ENCODE measurements at places on chromosomes 16 and 17.

DNA sequence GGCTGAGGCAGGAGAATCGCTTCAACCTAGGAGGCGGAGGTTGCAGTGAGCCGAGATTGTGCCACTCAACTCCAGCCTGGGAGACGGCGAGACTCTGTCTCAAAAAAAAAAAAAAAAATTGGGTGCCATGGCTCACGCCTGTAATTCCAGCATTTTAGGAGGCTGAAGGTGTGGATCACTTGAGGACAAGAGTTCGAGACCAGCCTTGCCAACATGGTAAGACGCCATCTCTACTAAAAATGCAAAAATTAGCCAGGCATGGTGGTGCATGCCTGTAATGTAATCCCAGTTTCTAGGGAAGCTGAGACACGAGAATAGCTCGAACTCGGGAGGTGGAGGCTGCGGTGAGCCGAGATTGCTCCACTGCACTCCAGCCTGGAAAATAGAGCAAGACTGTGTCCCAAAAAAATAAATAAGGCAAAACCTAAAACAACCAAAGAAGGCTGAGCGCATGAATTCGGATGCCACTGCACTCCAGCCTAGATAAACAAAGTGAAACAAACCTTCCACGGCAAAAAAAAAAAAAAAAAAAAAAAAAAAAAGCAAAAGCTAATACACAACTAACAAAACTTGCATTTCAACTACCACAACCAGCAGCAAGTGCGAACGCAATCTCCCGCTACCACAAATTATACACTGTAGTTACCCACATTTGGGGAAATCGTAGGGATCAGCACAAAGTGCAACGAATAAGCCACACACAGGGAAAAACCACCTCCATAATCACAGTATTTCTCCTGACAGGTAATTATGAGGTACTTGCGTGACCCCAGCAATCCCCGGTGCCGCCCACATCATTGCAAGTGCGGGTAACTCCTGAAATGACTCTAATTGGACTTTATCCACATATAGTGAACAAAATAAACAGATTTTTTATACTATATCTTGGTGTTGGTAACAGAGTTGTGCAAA lies 25.6 kb downstream of the TEX14 start:
- DNase-seq, result no peak

DNA sequence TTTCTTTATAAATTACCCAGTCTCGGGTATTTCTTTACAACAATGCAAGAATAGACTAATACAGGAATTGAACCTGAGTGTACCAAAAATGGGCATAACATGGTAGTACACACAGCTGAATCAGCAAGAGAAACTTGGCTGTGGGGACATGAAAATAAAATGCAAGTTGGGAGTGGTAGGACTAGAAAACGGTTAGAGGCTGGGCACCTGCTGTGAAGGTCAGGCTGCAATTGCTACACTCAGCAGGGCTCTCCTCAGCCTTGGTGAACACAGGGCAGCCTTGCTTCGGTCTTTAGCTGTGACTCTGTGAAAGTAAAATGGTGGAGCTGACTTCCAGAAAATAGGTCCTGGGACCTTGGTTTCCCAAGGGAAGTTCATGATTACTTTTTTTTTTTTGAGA lies 45.6 kb downstream of the CNGB1 start:
- DNase-seq, result no peak

DNA sequence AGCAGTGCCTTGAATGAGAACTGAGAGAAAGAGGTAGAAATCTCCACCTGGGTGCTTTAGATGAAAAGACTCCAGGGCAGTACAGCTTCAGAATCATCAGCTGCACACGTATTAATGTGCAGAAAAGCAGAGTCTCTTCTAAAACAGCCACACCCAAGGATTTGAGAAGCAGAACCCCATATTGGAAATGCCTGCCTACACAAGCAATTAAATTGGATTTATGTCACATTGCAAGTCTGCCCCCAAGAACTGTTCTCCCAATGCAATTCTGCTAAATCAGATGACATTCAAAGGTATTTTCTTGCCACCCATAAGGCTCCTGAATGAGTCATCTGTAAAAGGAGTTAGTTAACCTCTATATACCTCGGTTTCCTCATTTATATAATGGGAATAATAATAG lies 326.0 kb upstream of the C16orf82 start:
- DNase-seq, result no peak

GRCh38 chr16:49745311-49745747 lies 110.6 kb downstream of the ZNF423 start:
- no peak for DNase-seq

GRCh38 chr17:74972107-74972972 lies at the start of gene HID1:
HID1 (minus strand) TSS chr17:74972759; CDS start chr17:74972656, 103 bp downstream.
- DNase-seq, result peak; percentile 71

DNA sequence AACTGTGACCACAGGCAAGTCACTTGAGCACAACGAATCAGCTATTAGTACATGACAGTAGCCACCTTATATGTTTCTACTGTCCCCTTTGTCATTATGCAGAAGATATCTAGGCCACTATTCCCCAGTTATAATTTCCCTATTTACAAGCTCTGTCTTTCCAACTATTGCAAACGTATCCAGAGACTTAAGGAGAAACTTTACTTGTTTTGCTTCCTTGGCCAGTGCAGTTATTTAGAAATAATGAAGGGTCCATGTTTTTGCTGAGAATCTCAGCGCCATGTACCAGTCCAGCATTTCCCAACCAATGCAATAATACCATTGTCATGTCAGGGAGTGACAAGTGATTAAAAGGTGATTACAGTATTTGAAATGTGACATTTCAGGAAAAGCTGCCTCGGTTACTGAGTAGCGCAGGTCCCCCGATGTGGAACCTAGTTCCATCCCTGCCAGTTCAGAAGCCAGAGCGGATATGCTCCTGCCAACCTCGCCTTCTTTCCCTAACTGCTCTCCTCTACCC lies 743 bp downstream of the ZNF624 start:
- DNase-seq, result no peak

- no peak for DNase-seq
Observed at GRCh38 chr16:7343243-7343642, 10.6 kb downstream of the RBFOX1 start.

- no peak for DNase-seq
Observed at GRCh38 chr17:5877948-5878347, 192.2 kb upstream of the WSCD1 start.

- no peak for DNase-seq
Observed at GRCh38 chr17:14738652-14738988, 437.7 kb downstream of the HS3ST3B1 start.

- no peak for DNase-seq
Observed at GRCh38 chr16:56980792-56981724, 8.3 kb upstream of the NLRC5 start.

GRCh38 chr16:81846105-81846504 lies 67.0 kb downstream of the PLCG2 start:
- no peak for DNase-seq

GRCh38 chr17:10316801-10317542 lies 55.8 kb downstream of the MYH13 start:
- DNase-seq, result no peak

DNA sequence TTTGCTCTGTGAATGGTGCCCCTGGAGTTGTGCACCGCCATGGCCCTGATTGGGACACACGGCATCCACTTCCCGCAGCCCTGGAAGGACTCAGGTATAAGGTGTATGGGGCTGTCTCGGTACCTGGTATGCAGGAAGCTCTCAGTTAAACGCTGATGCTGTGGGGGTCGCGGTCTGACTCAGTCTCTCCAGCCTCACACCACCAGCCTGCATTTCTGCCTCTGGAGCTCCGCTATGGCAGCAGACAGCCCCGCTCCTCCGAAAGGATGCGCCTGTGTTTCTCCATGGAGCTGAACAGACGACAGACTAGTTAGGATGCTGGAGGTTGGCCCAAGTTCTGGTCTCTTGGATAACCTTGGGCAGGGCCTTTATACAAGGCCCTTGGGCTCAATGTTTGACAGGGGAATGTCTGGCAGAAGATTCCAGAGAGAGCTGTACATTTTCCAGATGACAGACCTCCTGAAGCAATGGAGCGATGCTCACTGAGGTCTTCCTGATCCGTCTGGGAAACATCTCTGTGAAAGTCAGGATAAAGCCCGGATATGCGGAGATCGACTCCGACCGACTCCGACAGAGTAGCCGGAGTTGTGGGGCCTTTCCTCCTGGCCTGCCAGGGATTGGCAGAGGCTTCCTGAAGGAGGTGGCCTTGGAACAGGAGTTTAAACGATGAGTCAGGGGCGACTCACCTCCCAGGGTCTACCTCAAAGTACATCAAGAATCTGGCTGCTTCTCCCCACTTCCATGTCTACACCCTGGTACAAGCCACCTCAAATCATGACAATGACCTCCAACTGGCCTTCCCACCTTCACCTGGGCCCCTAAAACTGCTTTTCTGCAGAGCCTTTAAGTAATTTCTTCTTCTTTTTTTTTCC lies 21.9 kb upstream of the BCAR1 start:
- DNase-seq, result no peak

DNA sequence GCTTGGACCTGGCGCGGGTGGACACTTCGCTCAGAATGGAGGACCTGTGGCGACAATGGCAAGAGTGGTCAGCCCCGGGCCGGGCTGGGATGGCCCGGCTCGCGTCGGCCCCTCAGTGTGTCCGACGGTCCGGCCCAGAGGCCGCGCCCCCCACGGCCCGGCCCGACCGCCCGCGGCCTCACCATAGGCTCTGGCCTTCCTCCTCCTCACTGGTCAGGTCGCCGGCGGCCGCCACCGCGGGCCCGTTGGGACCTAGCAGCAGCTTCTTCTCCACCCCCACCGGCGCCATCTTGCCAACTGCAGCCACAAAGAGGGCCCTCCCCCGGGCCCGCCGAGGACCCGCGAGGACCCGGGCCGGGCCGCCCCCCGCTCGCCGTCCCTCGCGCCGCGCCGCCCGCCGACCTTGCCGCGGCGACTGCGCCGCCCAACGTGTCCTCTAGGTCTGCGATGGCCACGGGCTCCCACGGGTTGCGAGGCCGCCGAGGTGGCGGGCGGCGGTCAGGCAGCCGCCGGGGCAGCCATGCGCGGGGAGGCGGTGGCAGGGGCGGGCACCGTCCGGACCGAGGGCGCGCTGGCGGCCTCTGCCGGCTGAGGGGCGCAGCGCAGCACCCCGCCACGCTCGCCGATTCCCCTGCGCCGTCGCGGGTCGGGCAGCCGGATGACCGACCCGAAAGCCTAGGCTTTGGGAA lies at the start of gene DYNC1LI2:
Gene DYNC1LI2, minus strand, starts transcription at position 307 of the 689 bp plus-strand sequence. Its CDS starts 18 bp downstream, at position 289.
- DNase-seq, result peak; percentile 57

DNA sequence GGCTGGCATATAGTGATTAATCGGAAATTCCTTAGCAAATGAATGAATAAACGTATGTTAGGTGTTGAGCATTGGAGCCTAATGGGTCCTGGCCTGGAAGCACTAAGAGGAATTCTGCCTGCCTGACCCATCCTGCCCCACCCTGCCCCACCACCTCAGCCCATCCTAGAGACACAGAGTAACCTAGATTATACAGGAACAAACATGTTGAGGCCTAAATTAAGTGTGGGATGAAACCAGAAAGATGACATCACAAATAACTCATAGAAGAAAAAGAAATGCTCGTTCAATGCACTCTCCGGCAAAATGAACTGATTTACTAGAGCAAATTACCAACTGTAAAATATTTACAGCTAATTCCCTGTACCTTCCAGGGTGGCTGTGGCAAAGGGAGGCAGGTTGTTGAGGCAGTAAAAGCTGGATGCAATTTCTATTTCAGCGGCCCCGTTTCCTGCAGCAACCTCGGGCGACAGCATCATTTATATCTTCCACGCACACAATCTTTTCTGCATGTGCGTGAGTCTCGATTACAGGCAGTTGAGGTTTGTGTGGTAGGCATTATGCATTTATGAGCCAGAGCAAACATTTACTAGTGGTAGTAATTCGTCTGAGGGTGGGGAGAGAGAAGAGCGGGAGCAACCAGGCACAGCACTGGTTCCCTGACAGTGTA lies 417.2 kb downstream of the HS3ST4 start:
- DNase-seq, result no peak

- no peak for DNase-seq
Observed at GRCh38 chr17:63443053-63443452, 3.1 kb downstream of the CYB561 start.

DNA sequence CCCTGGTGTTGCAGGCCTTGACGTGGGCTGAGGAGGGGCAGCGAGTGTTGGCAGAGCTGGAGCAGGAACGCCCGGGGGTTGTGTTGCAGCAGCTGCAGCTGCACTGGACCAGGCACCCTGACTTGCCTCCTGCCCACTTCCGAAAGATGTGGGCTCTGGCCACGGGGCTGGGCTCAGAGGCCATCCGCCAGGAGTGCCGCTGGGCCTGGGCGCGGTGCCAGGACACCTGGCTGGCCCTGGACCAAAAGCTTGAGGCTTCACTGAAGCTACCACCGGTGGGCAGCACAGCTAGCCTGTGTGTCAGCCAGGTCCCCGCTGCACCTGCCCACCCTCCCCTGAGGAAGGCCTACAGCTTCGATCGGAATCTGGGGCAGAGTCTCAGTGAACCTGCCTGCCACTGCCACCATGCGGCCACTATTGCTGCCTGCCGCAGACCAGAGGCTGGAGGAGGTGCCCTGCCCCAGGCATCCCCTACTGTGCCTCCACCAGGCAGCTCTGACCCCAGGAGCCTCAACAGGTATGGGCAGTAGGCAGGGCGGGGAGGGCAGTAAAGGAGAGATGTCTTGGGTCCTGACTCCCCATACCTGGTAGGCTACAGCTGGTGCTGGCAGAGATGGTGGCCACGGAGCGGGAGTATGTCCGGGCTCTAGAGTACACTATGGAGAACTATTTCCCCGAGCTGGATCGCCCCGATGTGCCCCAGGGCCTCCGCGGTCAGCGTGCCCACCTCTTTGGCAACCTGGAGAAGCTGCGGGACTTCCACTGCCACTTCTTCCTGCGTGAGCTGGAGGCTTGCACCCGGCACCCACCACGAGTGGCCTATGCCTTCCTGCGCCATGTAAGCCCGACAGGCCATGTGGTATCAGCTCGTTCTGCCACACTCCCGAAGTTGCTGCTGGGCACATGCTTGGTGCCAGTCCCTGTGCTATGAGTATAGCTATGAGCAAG lies 5.6 kb downstream of the PLEKHG4 start:
- no peak for DNase-seq

DNA sequence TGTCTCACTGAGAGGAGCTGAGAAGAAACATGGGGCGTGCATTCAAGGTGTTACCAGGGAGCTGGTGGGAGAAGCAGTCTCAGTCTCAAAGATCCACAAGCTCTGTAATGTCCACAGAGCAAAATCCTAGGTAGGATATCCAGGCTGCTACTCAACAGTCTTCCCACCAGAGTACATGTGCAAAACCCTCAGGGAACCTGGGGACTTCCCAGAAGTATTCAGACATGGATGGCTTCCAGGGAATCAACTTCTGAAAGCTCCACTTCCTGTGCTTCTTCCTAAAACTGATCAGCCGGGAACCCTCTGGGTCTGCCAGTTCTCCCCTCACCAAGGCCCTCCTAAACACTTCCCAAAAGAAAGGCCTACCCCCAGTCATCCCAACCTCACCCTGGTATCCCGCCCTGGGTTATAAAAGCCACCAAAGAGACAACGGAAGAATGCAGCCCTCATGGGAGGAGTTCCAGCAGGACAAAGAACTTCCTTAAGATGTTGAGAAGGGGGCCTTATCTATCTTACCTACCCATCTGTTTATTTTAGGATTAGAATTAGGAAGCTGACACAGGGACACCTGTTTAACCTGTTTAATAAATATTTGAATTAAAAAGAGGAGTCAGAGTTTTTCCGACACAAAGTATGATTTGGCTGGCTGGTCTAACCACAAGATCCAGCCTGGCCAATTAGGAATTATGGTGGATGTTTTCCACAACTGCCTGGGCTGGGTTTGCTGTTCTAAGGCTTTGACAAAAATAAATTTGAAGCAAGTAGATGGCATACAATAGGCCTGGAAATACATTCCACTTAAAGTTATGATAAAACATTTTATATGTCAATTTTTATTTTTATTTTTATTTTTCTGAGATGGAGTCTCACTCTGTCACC lies 37.0 kb downstream of the CUEDC1 start:
- DNase-seq, result no peak

- no peak for DNase-seq
Observed at GRCh38 chr17:60231234-60231633, 81.5 kb downstream of the CA4 start.

GRCh38 chr16:10262377-10263132 lies 80.3 kb upstream of the GRIN2A start:
- DNase-seq, result no peak

All from stimulated activated CD8-positive, alpha-beta memory T cell treated with anti-CD3 and anti-CD28 coated beads, Interleukin-2, amount 100 ng/mL, for 1 hour (primary cell).